ENCODE measurements at places on chromosomes 5 and 9. TPM values are rescaled to one million over a fixed set of nuclear protein-coding genes. Genes with fewer than 3 reads are reported as not detected.

The PRR7 gene
- 20.1 TPM for total RNA-seq

The LHX6 gene
- total RNA-seq: not detected

The CENPH gene
- 8.4 TPM for total RNA-seq

The TMOD1 gene
- total RNA-seq: 1.3 TPM

The TTC16 gene
- total RNA-seq: 6.1 TPM

The NCS1 gene
- 0.82 TPM for total RNA-seq

The TMEM252 gene
- not detected for total RNA-seq

The LEAP2 gene
- total RNA-seq: 1.4 TPM

The IQGAP2 gene
- 121 TPM for total RNA-seq

The EDIL3 gene
- not detected for total RNA-seq

The IL9 gene
- not detected for total RNA-seq

The OR1B1 gene
- total RNA-seq: not detected

The SLCO6A1 gene
- not detected for total RNA-seq

The GABRG2 gene
- not detected for total RNA-seq

The GPX8 gene
- not detected for total RNA-seq

The LCN15 gene
- not detected for total RNA-seq

The OR1Q1 gene
- not detected for total RNA-seq
